ENCODE measurements at places on chromosomes 2 and 18.

GRCh38 chr18:59570796-59571195 lies 126.4 kb downstream of the CCBE1 start:
- no peak for DNase-seq

GRCh38 chr2:48856144-48856543 lies 100.6 kb upstream of the LHCGR start:
- no peak for DNase-seq

GRCh38 chr2:159612255-159612901 lies 4.0 kb downstream of the BAZ2B start:
- peak; percentile 55 for DNase-seq

DNA sequence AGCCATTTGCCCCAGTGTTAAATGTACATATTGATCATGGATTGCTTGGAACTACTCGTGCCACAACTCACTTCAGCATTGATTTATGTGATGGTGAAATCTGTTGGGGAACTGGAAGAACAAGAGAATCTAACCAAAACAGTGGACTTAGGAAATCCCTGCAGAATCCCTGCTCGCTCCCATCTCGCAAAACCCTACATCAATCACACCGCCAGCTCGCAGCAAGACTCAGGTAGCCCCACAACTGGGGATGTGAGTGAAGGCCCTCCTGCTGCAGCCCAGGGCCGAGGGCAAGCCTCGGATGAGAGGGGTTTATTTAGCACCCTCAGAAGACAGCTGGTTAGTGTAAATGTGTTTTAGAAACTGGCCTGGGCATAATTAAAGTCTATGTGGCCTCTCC lies 171.6 kb downstream of the ANAPC1 start:
- no peak for DNase-seq

DNA sequence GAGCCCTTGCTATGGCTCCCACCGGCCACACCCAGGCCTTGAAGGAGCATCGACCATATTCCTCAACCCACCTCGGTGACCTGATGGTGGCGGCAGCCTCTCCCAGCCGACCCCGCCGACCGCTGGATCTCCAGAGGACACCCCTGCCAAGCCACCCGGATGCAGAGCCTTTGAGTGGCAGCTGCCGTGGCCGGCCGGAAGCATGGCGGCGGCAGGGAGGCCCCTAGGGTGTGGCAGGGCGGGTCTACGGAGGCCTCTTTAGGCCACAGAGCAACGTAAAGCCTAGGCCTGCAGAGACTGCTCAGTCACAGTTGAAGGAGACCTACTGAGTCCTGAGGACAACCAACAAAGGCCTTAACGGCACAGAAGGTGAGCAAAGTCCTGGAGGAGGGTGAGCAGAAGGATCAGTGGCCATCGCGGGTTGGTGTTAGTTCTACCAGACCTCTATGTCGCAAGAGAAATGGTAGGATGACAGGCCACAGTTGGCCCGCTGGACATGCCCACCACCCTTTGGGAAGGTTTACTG lies 50.4 kb upstream of the TMEM247 start:
- DNase-seq: no peak

DNA sequence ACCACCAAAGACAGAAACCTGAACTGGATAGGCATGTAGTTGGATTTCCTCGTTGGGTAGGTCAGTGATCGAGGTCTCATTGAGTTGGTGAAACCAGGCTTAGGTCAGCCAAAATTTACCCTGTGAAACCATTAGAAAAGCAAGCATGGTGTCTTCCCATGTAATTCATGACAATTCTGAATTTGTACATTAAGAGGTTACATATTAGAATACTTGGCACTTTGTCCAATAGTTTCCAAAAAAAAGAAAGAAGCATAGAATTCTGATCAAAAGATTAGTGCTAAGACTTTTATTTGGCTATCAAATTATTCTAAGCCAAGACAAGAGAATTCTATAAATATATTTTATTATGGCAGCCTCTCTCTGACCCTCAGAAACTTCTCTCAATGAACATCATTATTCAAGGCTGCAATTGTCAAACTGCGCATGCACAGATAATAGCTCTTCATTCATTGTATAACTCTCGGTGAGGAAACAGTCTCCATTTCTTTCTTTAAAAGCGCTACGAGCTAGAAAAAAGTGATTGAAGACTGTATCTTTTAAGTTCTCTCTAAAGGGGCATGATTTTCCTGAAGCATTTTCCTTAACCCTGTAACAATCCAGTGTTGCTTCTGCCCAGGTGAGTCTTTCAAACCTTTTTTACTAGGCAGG lies 79.1 kb upstream of the MYCN start:
- DNase-seq: no peak

GRCh38 chr18:8515142-8515865 lies 93.9 kb upstream of the RAB12 start:
- DNase-seq: no peak

GRCh38 chr2:72573232-72573631 lies 252.6 kb downstream of the EXOC6B start:
- DNase-seq: no peak

DNA sequence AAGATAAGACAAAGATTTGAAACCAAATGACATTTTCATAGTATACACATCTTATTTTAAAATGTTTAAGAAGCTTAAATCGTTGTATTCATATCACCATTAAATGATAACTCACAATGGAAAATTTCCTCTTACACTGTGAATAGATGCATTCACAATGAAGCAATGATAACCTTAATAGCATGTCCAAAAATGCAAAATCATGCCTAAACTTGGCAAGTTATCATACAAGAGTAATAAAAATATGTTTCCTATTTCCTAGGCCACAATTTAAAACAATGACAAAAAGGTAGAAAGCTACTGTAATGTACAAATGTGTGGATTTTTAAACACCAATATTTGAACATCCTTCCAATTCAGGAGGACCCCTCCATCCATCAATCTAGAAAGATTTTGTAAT lies 157.4 kb upstream of the GULP1 start:
- no peak for DNase-seq

Measured in OCI-M1 (cell line).